ENCODE measurements at places on chromosomes 4 and X. TPM values are rescaled to one million over a fixed set of nuclear protein-coding genes. Genes with fewer than 3 reads are reported as not detected.

POLN gene
- 4.6 TPM for total RNA-seq

GRCh38 chr4:90215286-90215685 is 88.1 kb downstream of the CCSER1 start:
- no peaks in the 10 kb centered on the region for H3K36me3 ChIP-seq
- no peak for DNase-seq
- no peaks in the 10 kb centered on the region for H3K4me1 ChIP-seq
- H3K27ac ChIP-seq: no peak overlapping the region
- no peaks in the 10 kb centered on the region for H3K27me3 ChIP-seq
- no peak overlapping the region for H3K4me3 ChIP-seq

GRCh38 chr4:174398728-174399127 is 115.0 kb downstream of the CEP44 start:
- DNase-seq: no peak
- no peaks in the 10 kb centered on the region for H3K36me3 ChIP-seq
- H3K27ac ChIP-seq: no peak overlapping the region
- no peak overlapping the region for H3K4me3 ChIP-seq
- no peaks in the 10 kb centered on the region for H3K4me1 ChIP-seq

DNA sequence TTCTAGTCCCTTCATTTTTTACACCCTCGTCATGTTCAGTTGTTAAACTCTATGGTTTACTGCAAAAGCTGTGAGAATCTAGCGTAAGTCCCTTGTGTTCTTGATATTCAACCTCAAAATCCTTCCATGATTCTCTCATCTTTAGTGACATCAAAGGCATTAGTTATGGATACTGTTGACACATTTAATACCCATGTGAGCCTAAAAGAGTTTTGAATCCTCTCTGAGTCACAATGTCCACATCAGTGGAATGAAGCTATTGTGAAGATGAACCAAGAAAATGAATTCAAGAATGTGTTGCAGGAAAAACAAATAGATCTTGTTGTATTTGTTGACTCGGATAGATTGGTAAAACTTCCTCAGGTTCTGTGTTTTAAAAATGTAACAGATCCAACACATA is 394.7 kb upstream of the ATOH1 start:
- no peaks in the 10 kb centered on the region for H3K27me3 ChIP-seq
- DNase-seq: no peak
- H3K4me1 ChIP-seq: no peaks in the 10 kb centered on the region
- no peak overlapping the region for H3K27ac ChIP-seq

- H3K4me3 ChIP-seq: no peak overlapping the region
- no peak for DNase-seq
- no peaks in the 10 kb centered on the region for H3K4me1 ChIP-seq
- H3K27ac ChIP-seq: no peak overlapping the region
- no peaks in the 10 kb centered on the region for H3K27me3 ChIP-seq
Observed at GRCh38 chr4:156732634-156733033, 239.0 kb downstream of the PDGFC start.

RADX gene
- 10.6 TPM for total RNA-seq
